Left hindlimb (tissue), 1 donor: ENCODE measurements at places on chromosomes 4 and X.

DNA sequence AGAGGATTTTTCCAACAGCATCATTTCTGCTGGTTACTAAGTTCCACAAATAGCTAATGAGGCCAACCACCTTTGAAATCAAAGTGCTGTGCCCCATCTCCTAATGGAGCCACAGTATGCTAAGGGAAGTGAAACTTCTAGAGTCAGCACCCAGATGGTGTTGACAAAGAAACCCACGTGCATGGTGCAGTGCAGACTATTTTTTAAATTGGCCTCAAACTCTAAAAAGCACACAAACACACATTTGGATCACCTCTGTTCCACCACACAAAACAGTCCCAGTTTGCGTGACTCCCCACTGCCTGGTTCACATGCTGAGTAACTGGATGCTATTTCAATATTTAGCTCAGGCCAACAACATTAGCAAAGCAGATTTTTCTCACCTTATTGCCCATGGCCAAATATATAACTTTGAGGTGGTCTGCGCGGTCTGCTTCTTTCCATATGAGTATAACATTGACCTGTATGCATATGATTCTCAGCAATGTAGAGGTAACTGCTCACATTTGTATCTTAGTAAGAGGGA is 69.9 kb downstream of the AMELX start:
- DNase-seq: no peak

DNA sequence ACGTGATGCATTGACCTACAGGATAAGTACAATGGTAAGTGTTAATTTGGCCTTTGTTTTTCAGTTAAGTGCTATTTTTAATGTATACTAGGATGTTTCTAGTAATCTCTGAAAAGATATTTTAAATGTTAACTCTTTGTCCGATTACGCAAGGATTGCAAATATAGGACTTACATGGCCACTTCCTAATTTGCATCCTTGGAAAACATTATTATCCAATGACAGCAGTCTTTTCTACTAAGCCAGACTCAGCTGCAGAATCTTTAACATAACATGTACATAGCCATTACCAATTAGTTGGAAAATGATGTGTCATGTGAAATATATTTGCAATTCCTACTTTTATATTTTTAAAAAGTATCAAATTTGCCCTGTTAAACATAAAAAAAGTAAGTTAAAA is 124.7 kb downstream of the MID1 start:
- no peak for DNase-seq

DNA sequence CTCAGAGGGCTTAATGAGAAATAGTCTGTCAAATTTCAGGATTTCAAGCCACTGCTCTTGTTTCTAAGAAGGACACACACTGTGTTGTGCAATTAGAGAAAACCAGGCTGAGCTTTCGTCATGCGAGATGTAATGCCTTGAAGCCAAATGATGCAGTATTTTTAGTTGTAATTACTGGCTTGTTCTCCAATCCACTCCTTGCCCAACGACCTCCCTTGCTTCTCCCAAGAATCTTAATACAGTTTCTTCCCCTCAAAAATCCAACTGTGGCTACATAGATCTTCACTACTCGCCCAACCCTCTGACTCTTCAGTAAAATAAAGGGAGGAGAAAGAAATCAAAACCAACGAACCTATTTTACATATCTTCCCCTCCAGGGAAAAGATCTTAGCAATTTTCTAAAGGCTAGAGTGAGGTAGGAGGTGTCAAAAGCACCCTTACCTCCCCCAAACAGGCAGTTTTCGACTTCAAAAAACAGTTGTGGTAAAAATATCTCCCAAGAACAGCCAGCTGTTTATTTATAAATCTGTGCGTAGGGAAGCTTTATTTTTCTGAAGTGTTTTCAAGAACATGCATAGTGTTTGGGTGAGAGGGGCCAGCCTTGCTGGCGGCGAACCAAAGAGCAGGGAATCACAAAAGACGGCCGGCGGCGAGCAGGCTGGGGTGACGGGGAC is 68.7 kb downstream of the MGST2 start:
- DNase-seq: no peak

GRCh38 chr4:184854673-184855072 is 28.9 kb upstream of the ACSL1 start:
- DNase-seq: no peak

DNA sequence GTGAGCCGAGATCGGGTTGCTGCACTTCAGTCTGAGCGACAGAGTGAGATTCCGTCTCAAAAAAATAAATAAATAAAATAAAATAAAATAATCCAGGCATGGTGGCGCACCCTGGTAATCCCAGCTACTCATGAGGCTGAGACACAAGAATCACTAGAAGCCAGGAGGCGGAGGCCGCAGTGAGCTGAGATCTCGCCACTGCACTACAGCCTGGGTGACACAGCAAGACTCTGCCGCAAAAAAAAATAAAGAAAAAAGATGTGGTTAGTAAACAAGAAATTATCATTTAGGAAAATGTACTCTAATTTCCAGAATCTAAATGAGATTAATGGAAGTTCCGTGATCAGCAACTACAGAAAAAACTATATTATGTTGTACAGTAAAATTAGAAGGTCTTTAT is 14.5 kb upstream of the LRBA start:
- DNase-seq: no peak

- no peak for DNase-seq
Observed at GRCh38 chr4:154781983-154782293, 866 bp downstream of the RBM46 start.

GRCh38 chr4:107094332-107094731 is 58.2 kb upstream of the DKK2 start:
- DNase-seq: no peak

DNA sequence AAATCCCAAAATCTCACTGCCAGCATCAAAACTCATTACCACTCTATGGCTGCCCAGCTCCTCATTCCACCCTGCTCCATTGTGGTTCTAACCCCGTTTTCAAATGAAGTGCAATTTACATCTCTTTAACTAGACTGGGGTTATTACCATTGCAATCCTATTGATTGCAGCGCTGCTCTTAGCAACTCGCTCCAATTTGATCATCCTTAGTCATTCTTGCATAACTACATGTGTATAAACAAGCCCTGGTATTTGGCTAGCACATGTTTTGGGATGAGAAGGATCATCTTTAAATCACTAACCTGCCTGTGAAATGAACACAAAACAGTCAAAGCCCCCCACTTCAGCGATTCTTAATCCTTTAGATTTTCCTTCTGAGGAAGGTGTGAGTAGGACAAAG is 340.1 kb upstream of the PPARGC1A start:
- DNase-seq: no peak

DNA sequence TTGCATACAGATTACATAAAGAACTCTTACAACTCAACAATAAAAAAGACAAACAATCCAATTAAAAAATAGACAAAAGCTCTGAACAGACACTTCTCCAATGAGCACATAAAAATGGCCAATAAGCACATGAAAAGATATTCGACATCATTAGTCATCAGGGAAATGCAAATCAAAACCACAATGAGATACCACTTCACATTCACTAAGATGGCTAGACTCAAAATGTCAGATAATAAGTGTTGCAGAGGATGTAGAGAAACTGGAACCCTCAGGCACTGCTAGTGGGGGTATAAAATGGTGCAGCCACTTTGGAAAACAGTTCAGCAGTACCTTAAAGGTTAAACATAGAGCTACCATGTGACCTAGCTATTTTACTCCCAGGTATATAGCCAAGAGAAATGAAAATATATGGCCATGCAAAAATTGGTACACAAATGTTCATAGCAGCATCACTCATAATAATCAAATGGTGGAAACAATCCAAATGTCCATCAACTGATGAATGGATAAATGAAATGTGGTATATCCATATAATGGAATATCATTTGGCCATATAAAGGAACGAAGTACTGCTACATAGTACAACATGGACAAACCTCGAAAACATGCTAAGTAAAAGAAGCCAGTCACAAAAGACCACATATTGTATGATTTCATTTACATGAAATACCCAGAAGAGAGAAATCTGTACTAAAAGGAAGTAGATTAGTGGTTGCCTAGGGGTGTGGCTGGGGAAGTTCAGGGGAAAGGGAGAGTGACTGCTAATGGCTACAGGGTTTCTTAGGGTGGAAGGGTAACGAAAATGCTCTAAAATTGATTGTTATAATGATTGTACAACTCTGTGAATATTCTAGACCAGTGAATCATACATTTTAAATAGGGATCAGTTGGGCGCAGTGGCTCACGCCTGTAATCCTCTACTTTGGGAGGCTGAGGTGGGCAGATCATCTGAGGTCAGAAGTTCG is 29.4 kb downstream of the SASH3 start:
- DNase-seq: no peak

GRCh38 chr4:174522183-174523024 is at the start of gene HPGD:
Gene HPGD (minus strand): TSS chr4:174522488. CDS start chr4:174522451, 37 bp downstream.
- DNase-seq: peak; percentile 46

- no peak for DNase-seq
Observed at GRCh38 chr4:158172261-158173258, at the start of gene GASK1B. Gene GASK1B (minus strand): TSS chr4:158173025. CDS start chr4:158171375, 1,650 bp downstream.

GRCh38 chr4:79652232-79652631 is 244.2 kb upstream of the GK2 start:
- no peak for DNase-seq

GRCh38 chr4:7803992-7804755 is 135.5 kb downstream of the AFAP1 start:
- peak; percentile 80 for DNase-seq

GRCh38 chr4:152304220-152304619 is 231.7 kb downstream of the FBXW7 start:
- DNase-seq: no peak

- no peak for DNase-seq
Observed at GRCh38 chr4:157372154-157372553, 151.6 kb downstream of the GRIA2 start.

GRCh38 chr4:96102541-96103026 is 262.7 kb downstream of the PDHA2 start:
- no peak for DNase-seq

- no peak for DNase-seq
Observed at GRCh38 chrX:139783959-139784358, 76.0 kb upstream of the MCF2 start.

- peak; percentile 91 for DNase-seq
Observed at GRCh38 chr4:84966382-84967242, at the start of gene WDFY3. Gene WDFY3 (minus strand): TSS chr4:84966690. CDS start chr4:84860591, 106,099 bp downstream.

- DNase-seq: no peak
Observed at GRCh38 chr4:89247951-89248350, 59.6 kb downstream of the GPRIN3 start.

DNA sequence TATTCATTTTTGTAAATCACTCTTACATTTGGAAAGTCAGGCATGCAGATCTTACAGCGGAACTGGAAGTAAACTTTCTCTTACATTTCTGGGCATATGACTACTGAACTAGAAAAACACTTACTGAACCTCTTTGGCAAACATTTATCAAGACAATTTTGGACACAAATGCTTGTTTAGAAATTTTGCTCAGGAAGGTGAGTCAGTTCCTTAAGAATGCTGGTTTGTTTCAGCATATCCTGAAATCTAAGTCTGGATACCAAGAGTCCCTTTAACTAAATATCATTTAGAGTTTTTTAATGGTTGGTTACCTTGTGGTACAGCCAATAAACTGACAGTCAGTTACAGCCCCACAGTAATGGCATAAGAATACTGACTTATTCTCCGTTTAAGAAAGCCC is 15.0 kb downstream of the SHISA3 start:
- DNase-seq: no peak

DNA sequence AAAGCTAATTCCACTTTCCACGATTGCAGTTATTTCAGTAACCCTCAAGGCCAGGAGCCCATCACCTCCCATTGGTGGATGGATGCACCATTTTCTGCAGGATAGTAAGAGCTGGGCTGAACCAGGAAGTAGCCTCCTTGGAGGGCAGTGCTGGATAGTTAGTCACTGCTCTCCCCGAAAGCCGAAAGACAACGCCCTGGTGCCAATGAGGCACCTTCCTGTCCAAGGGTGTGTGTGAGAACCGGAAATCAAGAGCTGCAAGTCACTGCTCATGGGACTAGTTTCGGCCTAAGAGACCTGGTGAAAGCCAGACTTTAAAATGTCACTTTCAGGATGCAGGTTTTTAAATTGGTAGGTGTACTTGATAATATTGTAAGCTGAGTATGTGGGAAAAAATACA is 203.8 kb upstream of the HS3ST1 start:
- no peak for DNase-seq

DNA sequence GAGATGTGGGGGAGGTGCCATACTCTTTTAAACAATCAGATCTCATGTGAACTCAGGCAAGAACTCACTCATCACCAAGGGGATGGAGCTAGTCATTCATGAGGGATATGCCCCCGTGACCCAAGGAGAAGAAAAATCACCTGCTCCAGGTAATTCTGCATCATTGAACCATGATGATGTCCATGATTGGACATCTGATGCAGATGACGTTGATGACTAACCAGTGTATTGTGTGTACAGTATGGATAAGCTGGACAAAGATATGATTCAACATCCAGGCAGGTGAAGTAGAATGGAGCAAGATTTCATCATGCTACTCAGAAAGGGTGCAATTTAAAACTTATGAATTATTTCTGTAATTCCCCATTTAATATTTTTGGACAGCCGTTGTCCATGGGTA is 286.4 kb upstream of the SMIM31 start:
- DNase-seq: no peak

DNA sequence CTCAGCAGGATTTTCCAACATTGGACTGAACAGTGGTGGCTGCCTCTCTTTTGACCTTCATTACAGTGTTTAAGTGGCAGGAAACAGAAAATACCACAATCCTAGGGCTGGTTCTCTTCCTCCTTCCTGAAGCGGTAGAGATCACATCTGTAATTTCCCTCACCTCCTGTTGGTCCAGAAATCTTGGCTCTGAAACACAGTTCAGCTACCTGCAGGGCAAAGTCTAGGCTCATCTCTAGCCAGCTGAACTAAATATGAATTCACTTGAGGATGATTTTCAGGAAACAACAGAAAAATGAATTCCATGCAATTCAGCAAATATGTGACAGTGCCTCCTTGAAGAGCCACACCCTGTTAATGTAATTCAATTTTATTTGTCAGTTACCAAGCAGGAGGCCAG is 531.9 kb downstream of the INPP4B start:
- DNase-seq: no peak

DNA sequence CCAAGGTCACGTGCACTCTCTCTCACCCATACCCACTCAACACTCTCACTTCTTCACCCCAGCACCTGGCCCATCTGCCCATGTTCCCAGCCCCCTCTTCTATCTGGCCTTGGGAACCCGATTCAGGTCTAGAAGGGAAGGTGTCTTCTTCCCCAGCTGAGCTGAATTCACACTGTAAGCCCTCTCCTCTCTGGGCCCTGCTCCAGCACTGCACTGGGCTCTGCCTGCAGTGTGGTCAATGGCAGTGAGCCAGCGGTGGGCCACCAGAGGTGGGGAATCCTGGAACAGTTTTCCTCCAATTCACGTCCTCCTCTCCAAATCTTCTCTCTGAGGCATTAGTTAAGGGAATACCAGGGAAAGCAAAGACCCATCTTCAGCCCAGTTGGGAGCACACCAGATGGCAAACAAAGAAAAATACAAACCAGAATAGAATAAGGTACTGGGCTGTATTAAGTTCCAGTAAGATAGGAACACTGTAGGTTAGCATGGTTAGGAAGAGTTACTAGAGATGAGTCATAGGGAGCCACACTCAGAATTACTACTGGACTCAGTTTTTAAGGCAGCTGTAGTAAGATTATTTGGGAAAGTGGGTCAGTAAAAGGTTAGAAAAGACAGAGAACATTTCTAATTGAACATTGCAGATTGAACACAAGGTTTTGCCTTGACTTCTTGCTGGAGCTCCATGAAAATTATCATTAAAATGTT is 5.0 kb downstream of the AWAT2 start:
- no peak for DNase-seq

- DNase-seq: no peak
Observed at GRCh38 chr4:142091085-142091513, 454.7 kb downstream of the IL15 start.
